Left cardiac atrium (tissue), 4 donors: ENCODE measurements at places on chromosomes 4 and X.
A peak's percentile ranks its signal among the peaks of the same experiment; 100 is the strongest.

GRCh38 chr4:161252520-161253141 lies 911.2 kb downstream of the FSTL5 start:
- DNase-seq = no peak

DNA sequence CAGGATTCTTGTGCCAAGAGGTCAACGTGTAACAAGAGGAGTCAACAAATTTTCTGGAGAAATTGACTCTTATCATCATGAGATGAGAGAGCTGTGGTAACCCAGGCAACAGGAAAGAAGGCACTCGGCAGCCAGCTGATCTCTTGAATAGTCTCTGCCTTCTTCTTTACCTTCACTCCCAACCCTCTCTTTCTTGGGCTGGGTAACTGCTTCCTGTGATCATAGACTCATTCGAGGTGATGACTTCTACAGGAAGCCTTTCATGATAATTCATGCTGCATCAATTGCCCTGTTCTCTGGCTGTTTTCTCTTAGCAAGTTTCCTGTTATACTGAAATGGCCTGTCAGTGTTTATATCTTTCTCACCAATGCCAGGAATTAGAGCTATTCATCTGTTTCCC lies 70.8 kb upstream of the FSTL5 start:
- no peak for DNase-seq

- no peak for DNase-seq
Measured at GRCh38 chr4:37732526-37733186, 46.5 kb upstream of the RELL1 start.

DNA sequence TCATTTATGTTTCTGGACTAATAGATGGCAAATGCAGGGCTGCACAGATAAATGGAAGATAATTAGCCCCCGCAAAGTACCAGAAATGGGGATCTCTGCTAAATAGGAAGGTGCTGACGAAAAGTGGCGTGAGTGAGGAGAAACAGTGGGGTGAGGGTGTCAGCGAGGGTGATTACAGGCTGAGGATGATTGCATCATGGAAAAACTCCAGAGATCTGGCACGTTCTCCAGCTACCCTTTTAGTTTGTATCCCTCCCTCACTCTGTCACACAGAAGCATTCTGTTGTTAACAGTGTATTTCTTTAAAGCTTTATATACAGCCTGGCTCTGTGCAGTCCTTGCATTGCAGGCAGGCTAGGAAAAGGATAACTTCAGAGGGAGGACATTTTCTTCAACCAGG lies 309.6 kb upstream of the DDX53 start:
- DNase-seq = no peak

GRCh38 chrX:56738670-56739069 lies 9.6 kb downstream of the NBDY start:
- DNase-seq = no peak

DNA sequence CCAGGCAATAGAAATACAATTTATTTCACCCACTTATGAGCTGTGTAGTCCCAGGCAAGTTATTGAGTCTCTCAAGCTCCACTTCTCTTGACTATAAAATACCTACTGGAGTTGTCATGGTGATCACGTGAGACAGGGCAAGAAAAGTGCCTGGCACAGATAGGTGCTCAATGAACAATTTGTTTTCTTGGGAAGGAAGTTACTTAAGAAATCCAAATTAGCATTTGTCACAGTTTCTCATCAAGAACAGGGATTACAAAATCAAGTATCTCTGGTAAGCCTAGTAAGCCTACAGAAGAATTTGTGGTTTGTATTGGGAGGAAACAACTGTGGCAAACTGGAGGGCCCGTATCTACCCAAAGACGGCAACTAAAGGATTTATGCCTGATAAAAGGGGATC lies 37.5 kb upstream of the RASGEF1B start:
- DNase-seq = no peak

GRCh38 chr4:35539404-35540055 lies 704.8 kb downstream of the ARAP2 start:
- DNase-seq = no peak

GRCh38 chrX:80021621-80022020 lies 7.1 kb downstream of the TBX22 start:
- DNase-seq = no peak

- peak; percentile 81 for DNase-seq
Measured at GRCh38 chr4:55078987-55079386, 46.4 kb downstream of the KDR start.

GRCh38 chrX:105314458-105314857 lies 94.0 kb upstream of the TEX13A start:
- DNase-seq = no peak

GRCh38 chr4:151678048-151678872 lies 82.5 kb downstream of the GATB start:
- no peak for DNase-seq

- no peak for DNase-seq
Measured at GRCh38 chr4:7294176-7294756, 101.9 kb downstream of the SORCS2 start.

GRCh38 chrX:5648941-5649568 lies 579.6 kb downstream of the NLGN4X start:
- no peak for DNase-seq

DNA sequence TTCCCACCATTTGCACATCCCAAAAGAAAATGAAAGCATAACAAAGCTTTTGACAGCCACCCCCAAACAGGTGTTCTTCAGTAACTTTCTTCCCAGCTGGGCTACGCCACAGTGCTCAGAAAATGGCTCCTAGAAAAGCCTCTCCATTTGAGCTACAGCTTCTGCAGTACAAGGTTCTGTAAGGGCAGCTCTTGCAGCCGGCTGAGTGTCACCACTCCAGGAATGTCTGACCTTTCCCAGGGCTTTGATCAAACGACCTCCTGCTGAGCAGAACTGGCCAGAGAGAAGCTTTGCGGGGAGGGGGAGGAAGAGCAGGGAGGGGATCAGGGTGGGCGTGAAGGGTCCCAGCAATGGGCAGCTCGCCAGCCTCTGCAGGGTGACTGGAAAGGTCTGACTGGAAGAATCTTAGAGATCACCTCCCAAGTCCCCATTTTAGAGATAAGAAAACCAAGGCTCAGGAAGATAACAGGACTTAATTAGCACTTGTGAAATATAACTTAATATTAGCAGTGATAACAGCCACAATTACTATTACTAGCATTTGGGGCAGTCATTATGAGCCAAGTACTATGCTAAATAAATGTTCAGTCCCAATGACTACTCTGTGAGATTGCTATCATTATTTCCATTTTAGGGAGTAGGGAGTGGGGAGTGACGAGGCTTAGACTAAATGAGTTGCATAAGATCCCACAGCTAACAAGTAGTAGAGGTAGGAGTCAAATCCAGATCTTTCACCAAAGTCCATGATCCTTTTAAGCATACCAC lies 51.1 kb downstream of the LEF1 start:
- DNase-seq = no peak

DNA sequence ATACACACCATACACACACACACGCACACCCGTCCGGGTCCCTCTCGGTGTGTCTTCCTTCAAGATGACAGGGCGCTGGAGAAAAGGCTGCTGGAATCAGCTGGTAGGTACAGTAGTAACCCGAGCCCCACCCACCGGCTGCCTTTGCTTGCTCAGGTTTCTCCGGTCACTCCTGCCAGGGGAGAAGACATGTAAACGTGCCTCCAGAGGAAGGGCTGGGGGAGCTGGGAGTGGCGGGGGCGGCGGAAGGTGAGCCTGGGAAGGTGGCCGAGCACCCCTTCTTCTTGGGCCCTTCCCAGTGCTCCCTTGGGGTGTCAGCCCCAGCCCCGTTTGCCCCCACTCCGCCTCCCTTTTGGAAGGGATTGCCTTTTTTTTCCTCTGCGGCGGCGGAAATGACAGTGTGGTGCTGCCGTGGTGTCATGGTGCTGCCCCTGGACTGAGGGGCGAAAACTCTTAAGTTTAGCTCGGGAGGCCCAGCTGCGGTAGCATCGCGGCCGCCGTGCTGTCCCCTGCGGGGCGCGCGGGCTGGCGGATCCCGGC lies at the start of gene MID2:
TSS of gene MID2 (plus strand) at position 169 of the 540 bp plus-strand sequence. CDS start 561 bp downstream, outside the sequence.
- peak; percentile 50 for DNase-seq

- no peak for DNase-seq
Measured at GRCh38 chr4:108763226-108763593, 357 bp upstream of the ETNPPL start.

DNA sequence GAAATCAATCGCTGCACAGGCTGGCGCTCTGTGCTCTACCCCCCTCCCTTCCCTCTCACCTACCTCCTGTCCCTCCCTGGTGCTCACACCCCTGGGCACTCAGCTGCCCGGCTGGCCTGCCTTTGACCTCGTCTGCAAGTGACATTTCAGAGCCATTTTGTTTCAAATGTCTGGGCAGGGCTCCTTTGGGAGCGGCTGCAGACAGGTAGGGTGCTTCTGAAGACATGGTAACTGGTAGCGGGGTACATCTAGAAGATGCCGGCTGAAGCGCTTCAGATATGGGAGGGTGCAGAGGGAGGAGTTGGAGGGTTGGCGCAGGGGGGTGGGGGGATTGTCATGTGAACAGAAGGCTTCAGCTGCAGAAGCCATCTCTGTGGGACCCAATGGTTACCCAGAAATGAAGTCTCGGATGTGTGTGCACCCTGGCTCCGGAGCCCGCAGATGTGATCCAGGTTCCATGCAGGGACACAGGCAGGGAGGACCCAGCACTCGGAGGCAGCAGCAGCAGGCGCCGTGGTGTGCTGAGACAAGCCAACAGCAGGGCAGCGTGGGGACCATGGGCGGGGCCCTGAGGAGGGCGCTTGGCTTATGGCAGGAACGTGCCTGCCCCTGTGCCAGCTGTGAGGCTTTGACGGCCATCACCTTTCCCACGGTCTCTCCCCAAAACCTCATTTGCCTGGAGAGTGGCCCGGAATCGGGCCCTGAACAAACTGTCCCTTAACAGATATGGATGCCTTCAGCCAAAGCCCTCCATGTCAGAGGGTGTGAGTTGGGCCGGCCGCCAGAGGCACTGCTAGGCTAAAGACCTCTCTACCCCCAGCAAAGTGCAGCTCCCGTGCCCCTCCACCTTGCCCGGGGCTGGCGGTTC lies 7.6 kb upstream of the DUSP9 start:
- DNase-seq = no peak

- DNase-seq = peak; percentile 30
Measured at GRCh38 chr4:121034017-121034416, 38.3 kb downstream of the NDNF start.

DNA sequence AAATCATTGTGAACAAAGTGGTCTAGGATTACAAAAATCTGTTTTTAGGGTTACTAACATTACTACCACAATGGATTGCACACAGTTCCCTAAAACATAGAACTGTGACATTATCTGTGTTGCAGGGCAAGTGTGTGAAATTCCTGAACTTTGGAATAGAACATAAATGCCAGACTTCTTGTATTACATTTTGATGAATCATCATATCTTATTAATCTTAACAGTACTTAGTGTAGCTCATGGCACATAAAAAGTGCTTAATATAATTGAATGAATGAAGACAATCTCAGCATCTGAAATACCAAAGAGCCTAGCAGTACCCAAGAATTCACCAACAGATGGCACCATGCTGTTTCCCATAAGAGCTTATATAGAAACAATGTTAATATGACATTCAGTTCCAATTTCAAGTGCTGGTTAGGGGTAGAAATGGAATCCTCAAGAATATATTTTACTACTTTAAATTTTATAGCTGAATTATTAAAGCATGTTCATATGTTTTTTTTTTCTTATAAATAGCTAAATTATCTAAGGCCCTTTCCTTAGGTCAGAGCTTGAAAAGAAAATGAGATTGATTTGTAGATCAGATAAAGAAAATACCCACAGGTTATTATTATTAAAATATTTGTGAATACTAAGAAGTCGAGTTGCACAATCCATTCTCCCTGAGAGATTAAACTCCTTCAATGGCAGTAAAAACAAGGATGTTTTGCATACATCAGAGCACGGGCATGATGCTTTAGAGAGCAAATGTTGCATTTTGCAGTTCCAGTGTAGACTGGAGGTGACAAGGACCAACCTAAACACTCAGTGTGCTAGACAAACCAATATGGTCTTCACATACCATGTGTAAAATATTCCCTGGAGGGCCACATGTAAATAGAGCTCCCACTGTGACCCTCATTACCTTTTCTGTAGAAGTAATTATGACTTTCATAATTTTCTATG lies 25.7 kb upstream of the SHISA3 start:
- DNase-seq = no peak

GRCh38 chr4:15215109-15215508 lies 212.7 kb upstream of the C1QTNF7 start:
- DNase-seq = no peak

DNA sequence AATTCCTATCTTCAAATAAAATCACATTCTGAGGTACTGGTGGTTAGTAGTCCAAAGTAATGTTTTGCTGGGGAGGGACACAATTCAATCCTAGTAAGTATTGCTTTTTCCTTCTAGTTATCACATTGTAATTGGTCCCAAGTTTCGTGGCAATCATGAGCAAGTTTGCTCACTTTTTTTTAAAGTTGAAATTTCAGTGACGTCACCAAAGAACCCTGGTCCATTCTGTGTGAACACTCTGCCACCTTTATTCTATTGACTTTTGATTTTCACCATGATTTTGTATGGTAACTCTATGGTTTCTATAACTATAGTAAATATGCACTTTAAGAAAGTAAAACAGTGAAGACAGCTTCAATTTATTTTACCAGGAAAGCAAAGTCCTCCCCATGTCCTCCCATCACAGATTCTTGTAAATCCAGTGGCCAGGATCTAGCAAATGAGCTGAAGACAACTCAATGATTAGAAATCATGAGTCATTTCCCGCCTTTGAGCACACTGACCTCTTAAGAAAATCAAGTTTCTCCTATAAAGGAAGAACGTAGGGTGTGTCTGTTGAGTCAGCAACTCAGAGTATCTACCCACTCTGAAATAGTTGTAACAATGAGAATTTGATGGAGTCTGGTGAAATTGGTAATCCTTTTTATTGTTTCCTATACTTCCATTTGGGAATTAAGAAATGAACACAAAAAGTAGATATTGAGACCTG lies 1306.6 kb upstream of the PABPC4L start:
- no peak for DNase-seq

DNA sequence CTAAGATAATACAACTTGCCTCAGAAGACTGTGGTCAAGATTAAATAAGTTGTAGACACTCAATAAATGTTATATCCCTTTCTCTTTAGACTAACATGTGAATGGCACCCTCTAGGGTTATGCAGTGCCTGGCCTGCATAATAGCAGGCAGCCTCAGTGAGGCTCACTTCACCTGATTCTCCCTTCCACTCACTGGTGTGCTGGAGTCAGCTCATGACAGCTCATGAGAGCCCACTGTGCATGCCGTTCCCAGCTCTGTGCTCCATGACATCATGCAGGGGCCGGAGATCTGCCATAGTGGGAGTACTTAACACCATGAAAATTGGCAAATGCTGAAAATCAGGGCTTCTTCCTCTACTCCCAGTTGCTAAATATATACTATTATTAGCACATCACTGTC lies 64.5 kb downstream of the TEC start:
- no peak for DNase-seq
